Airway epithelial cell (primary cell): ENCODE measurements at places on chromosomes 4 and X. TPM values are rescaled to one million over a fixed set of nuclear protein-coding genes. Genes with fewer than 3 reads are reported as not detected.

DGAT2L6 gene
- not detected in 2 replicates for total RNA-seq

SPARCL1 gene
- not detected in 2 replicates for total RNA-seq

SMIM10L2A gene
- 1.5 and 2.5 TPM in 2 replicates for total RNA-seq

F11 gene
- not detected in 2 replicates for total RNA-seq

CCKAR gene
- total RNA-seq: not detected in 2 replicates

SLC38A5 gene
- total RNA-seq: 57.7 and 92.3 TPM in 2 replicates

SERTM2 gene
- not detected in 2 replicates for total RNA-seq

SLC25A4 gene
- 15.7 and 20.0 TPM in 2 replicates for total RNA-seq

GPR82 gene
- not detected in 2 replicates for total RNA-seq

DTHD1 gene
- total RNA-seq: 0.28 TPM in 1 of 2 replicates, not detected in the other

ELOVL6 gene
- total RNA-seq: 20.7 and 26.1 TPM in 2 replicates

SSX5 gene
- total RNA-seq: not detected in 2 replicates

CPE gene
- total RNA-seq: 17.7 and 19.9 TPM in 2 replicates

IQCM gene
- not detected in 2 replicates for total RNA-seq

SLBP gene
- 85.1 and 94.5 TPM in 2 replicates for total RNA-seq

DMD gene
- 5.1 and 7.7 TPM in 2 replicates for total RNA-seq

ERCC6L gene
- total RNA-seq: 5.8 and 6.9 TPM in 2 replicates

HTN1 gene
- not detected in 2 replicates for total RNA-seq

SLC4A4 gene
- 0.14 TPM in 2 replicates for total RNA-seq

NAP1L3 gene
- 0.19 TPM in 1 of 2 replicates, not detected in the other for total RNA-seq

CXorf49B gene
- not detected in 2 replicates for total RNA-seq

SYTL5 gene
- 2.7 and 3.4 TPM in 2 replicates for total RNA-seq

DRP2 gene
- total RNA-seq: under 0.01 and 0.09 TPM in 2 replicates

SYP gene
- 0.14 and 0.51 TPM in 2 replicates for total RNA-seq

BMP3 gene
- total RNA-seq: 0.05 TPM in 1 of 2 replicates, not detected in the other

OPN1MW2 gene
- total RNA-seq: not detected in 2 replicates

CXorf49 gene
- not detected in 2 replicates for total RNA-seq

PAK3 gene
- total RNA-seq: 1.2 and 1.4 TPM in 2 replicates

CLNK gene
- total RNA-seq: not detected in 2 replicates

LONRF3 gene
- not detected in 2 replicates for total RNA-seq

GLRA2 gene
- total RNA-seq: not detected in 2 replicates

IGFBP7 gene
- total RNA-seq: 178 and 220 TPM in 2 replicates

RASSF6 gene
- total RNA-seq: 5.4 and 6.4 TPM in 2 replicates

SETD7 gene
- total RNA-seq: 26.5 and 31.3 TPM in 2 replicates

PRDM8 gene
- total RNA-seq: 0.70 and 1.1 TPM in 2 replicates

RIPPLY1 gene
- not detected in 2 replicates for total RNA-seq

SPANXC gene
- not detected in 2 replicates for total RNA-seq

CPLX1 gene
- total RNA-seq: 0.28 TPM in 1 of 2 replicates, not detected in the other

SASH3 gene
- total RNA-seq: not detected in 2 replicates

UGT2B11 gene
- not detected in 2 replicates for total RNA-seq

TRO gene
- 1.2 and 1.6 TPM in 2 replicates for total RNA-seq

SOWAHD gene
- 0.07 and 0.19 TPM in 2 replicates for total RNA-seq

GLOD5 gene
- total RNA-seq: not detected in 2 replicates

MAGIX gene
- 1.7 and 4.5 TPM in 2 replicates for total RNA-seq

AKAP14 gene
- not detected in 2 replicates for total RNA-seq

ARHGAP36 gene
- not detected in 2 replicates for total RNA-seq

NAT8L gene
- not detected in 2 replicates for total RNA-seq

GYPB gene
- total RNA-seq: not detected in 2 replicates

TMPRSS11F gene
- total RNA-seq: 1.9 and 2.8 TPM in 2 replicates

TRPC3 gene
- 0.07 TPM in 1 of 2 replicates, not detected in the other for total RNA-seq

PABPC4L gene
- total RNA-seq: 0.37 and 1.2 TPM in 2 replicates

PHOX2B gene
- total RNA-seq: not detected in 2 replicates

PDLIM3 gene
- 0.07 and 0.56 TPM in 2 replicates for total RNA-seq

RP2 gene
- total RNA-seq: 12.7 and 12.9 TPM in 2 replicates

PRIMPOL gene
- total RNA-seq: 10.2 and 12.8 TPM in 2 replicates

SHOX gene
- total RNA-seq: not detected in 2 replicates

SSX4B gene
- total RNA-seq: not detected in 2 replicates

PCSK1N gene
- total RNA-seq: 13.2 and 15.4 TPM in 2 replicates

CYSLTR1 gene
- not detected in 2 replicates for total RNA-seq
